ENCODE measurements at places on chromosomes 2 and 18. TPM values are rescaled to one million over a fixed set of nuclear protein-coding genes. Genes with fewer than 3 reads are reported as not detected.

The ZNF24 gene
- total RNA-seq: 29.4 TPM

The POTEC gene
- not detected for total RNA-seq

The UGT1A5 gene
- not detected for total RNA-seq

The IGFBP2 gene
- 10.6 TPM for total RNA-seq

The PLCD4 gene
- total RNA-seq: 1.2 TPM

The MARCHF4 gene
- total RNA-seq: 0.57 TPM

The GPR45 gene
- total RNA-seq: not detected

The AQP12A gene
- not detected for total RNA-seq

The LAMA1 gene
- 30.1 TPM for total RNA-seq

The FOXD4L1 gene
- 0.16 TPM for total RNA-seq

The RGPD3 gene
- 0.45 TPM for total RNA-seq

The CERKL gene
- total RNA-seq: not detected

The ANKRD12 gene
- total RNA-seq: 35.3 TPM

The UGT1A4 gene
- not detected for total RNA-seq

The RPL31 gene
- total RNA-seq: 639 TPM

The RAB31 gene
- 90.4 TPM for total RNA-seq

The CDK15 gene
- total RNA-seq: 4.5 TPM

The SUMO1 gene
- total RNA-seq: 68.5 TPM

The CAMKMT gene
- total RNA-seq: 15.0 TPM

The CCDC178 gene
- total RNA-seq: 0.72 TPM

The GPR155 gene
- total RNA-seq: 1.6 TPM

The OXER1 gene
- total RNA-seq: not detected

The TMEM247 gene
- total RNA-seq: not detected

The CPLX4 gene
- not detected for total RNA-seq

The HOXD13 gene
- total RNA-seq: not detected

The C2orf72 gene
- not detected for total RNA-seq

The DYSF gene
- total RNA-seq: 1.2 TPM

The ABCG5 gene
- not detected for total RNA-seq

The VAMP8 gene
- 1.7 TPM for total RNA-seq

The ABCB11 gene
- not detected for total RNA-seq

The DOK6 gene
- 2.1 TPM for total RNA-seq

The LIMS3 gene
- 6.1 TPM for total RNA-seq

The AQP4 gene
- total RNA-seq: not detected

The DSG4 gene
- not detected for total RNA-seq

The REG3G gene
- total RNA-seq: not detected

The APCDD1 gene
- total RNA-seq: 0.09 TPM

The GREB1 gene
- 1.7 TPM for total RNA-seq

The OSBPL6 gene
- 5.2 TPM for total RNA-seq

The TRIB2 gene
- 112 TPM for total RNA-seq

The TRPM8 gene
- not detected for total RNA-seq

The ANKRD29 gene
- total RNA-seq: 6.1 TPM

The ACVR1C gene
- 0.63 TPM for total RNA-seq

All from fibroblast of the aortic adventitia (primary cell).